ENCODE measurements at places on chromosomes 2 and 18.

- DNase-seq: no peak
Measured at GRCh38 chr2:54377451-54377850, 78.7 kb upstream of the SPTBN1 start.

GRCh38 chr2:160371251-160372009 lies 122.2 kb downstream of the RBMS1 start:
- DNase-seq: no peak

- DNase-seq: no peak
Measured at GRCh38 chr2:59706729-59707128, 846.7 kb downstream of the BCL11A start.

- no peak for DNase-seq
Measured at GRCh38 chr2:85753525-85754312, at the start of gene ATOH8. Gene ATOH8 (plus strand): TSS chr2:85753991. CDS start chr2:85754190, 199 bp downstream.

GRCh38 chr2:192047315-192048107 lies 147.2 kb downstream of the TMEFF2 start:
- no peak for DNase-seq
